ENCODE measurements at places on chromosomes 11 and 22.
A peak's percentile ranks its signal among the peaks of the same experiment; 100 is the strongest.

GRCh38 chr22:23142546-23143105, 836 bp upstream of the RSPH14 start:
- DNase-seq, result no peak

DNA sequence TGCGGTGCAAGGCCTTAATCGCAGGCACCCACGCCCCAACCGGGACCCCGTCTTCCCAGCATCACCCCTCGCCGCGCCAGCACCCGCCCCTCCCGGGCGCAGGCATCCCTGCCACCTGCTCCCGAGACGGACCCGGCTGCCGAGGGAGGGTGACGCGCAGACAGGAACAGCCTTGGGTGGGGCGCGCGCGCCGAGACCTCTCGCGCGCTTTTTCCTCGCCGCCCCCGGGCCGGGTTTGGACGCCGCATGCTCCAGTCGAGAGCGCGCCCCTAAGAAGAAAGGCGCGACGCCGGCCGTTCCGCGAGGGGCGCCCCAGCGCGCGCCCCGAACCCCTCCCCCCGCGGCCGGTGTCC, 504 bp downstream of the CFL1 start:
- DNase-seq, result no peak

DNA sequence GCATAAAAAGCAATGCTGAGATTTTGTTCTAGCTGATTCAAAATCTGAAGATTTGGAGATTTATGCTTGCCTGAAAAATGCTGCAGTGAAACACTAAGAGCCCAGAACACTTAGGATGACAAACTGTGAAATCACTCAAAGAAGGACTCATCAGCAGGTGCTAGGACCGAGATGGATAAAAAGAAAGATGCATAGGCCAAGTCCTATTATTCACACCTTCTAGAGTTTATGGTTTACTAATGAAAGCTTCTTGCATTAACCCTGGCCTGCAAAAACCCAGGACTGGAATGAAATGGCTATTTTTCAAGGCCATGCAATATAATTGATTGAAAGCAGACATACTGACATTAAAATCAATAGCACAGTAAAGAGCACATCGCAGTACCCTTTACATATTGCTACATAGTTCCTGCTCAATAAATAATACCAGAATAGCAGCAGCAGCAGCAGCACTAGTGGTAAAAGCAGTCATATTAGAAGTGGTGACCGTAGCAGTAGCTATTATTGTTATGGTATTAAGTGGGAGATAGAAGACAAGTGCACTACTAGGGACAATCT, 161.7 kb downstream of the RAB38 start:
- no peak for DNase-seq

DNA sequence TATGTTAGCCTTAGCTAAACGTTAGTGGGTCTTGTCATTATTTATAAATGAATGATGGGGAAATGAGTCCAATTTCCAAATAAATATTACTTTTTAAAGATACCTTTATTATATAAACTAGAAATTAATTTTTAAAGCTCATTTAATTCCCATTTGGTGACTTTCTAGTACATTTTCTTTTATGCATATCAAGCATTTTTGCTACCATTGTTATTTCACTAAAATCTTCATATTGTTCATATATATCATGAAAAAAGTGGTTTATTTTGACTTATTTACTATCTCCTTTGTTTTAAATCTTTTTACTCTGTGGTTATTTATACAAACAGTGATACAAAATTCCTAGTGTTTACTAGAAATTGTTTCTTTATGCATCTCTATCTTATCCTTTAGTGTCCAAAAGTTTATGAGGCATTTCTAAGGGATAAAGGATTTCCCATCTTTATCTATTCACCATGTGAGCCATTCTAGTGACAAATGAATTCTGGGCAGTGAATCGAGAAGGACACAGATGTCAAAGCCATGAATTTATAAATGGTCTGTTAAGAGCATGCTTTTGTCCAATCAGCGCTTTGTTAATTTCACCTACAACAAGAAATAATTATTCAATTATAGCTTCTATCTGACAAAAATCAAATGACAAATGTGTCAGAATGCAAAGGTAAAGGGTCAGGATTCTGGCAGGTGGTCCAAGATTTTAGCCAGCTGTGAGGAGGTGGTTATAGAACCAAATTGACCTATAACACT, 70.6 kb downstream of the PRMT3 start:
- DNase-seq, result no peak

GRCh38 chr11:70826541-70827335, 425.6 kb downstream of the SHANK2 start:
- no peak for DNase-seq

- no peak for DNase-seq
Observed at GRCh38 chr11:126501641-126502040, 146.2 kb downstream of the ST3GAL4 start.

DNA sequence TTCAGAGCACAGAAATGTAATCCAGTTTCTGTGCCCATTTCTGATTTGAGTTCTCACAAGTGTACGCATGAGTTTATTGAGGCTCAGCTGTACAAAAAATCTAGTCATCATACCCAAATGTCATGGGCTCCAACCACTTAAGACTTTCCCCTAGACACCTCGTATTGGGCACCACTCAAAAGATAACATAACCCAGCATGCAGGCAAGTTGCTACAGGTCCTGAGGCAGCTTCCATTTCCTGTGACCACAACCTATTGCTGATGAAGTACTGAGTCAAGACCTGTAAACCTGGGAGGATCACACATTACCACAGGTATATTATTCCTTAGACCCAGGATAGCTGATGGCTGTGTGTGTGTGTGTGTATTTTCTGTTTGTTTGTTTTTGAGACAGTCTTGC, 95.2 kb downstream of the MRTFA start:
- no peak for DNase-seq

GRCh38 chr11:66326261-66327111, 9.6 kb upstream of the CD248 start:
- no peak for DNase-seq

GRCh38 chr11:63896071-63896470, 20.9 kb downstream of the RCOR2 start:
- no peak for DNase-seq

DNA sequence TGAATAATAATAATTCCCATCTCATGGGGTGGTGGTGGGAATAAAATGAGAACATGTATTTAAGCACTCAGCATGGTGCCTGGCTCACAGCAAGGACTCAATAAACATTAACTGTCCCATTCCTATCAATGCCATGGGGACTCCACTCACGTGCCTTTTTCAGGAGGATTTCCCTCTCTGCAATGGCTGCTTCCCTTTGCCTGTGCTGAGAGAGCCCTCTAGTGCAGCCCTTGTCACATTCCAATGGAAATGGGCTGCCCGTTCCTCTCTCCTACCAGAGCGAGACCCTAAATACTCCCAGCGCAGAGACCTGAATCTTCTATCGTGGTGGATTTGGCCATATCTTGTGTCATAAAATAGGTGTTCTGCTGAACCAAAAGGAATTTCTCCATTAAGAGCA, 621.5 kb upstream of the B3GAT1 start:
- no peak for DNase-seq

DNA sequence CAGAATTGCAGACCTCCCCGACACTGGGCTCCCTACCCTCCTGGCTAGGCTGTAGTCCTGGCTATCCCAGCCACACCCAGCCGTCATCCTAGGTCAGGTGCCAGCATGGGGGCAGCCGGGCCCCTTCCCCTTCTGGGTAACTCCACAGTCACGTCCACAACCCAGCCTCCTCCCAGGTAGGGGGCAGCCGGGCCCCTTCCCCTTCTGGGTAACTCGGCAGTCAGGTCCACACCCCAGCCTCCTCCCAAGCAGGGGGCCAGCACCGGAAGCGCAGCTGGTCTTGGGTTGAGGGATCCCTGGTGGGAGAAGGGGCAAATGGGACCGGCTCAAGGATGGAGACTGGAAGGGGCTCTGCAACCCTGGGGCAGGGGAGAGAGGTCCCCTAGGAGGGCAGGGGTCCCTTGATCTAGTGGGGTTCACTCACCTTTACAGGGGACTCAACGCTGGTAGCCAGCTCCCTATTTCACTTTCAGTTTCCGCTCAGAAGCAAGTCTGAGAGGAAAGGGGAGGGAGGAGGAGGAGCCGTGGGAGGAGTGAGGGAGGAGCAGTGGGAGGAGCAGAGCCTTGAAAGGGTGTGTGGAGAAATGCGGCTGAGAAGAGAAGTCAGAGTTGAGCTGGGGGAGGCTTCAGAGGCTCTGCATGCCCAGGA, at the start of gene TRIM21:
TRIM21 (minus strand) TSS at position 494 of the 649 bp plus-strand sequence. CDS start 3,293 bp downstream, outside the sequence.
- peak; percentile 88 for DNase-seq

- DNase-seq, result no peak
Observed at GRCh38 chr22:37063431-37064420, 12.2 kb downstream of the KCTD17 start.

GRCh38 chr22:44753189-44754042, 1.0 kb downstream of the ARHGAP8 start:
- DNase-seq, result peak; percentile 17

DNA sequence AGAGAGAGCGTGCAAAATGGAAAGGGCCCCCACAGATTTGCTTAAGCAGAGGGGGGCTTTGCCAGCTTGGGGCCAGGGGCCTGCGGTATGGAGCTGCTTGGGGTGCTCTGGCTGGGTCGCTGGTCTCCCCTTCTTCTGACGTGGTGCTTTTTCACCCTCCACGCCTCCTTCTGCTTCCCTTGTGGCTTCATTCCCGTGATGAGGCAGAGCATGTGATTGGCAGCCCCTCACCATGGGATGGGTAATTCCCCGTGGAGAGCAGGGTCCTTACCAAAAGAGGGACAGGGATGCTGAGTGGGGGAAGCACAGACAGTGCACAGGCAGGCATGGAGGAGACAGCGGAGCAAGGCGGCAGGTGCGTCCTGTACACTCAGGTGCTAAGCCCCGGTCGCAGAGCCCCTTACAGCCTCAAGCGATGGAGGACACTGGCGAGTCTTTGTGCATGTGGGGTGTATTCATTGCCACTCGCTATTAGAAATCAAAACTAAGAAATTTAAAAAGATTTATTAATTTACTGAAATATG, 19.9 kb upstream of the GRAMD4 start:
- DNase-seq, result no peak

GRCh38 chr22:21951931-21952465, 650 bp downstream of the PPM1F start:
- DNase-seq, result no peak

GRCh38 chr22:22446517-22446916, 62.0 kb downstream of the ZNF280B start:
- no peak for DNase-seq

DNA sequence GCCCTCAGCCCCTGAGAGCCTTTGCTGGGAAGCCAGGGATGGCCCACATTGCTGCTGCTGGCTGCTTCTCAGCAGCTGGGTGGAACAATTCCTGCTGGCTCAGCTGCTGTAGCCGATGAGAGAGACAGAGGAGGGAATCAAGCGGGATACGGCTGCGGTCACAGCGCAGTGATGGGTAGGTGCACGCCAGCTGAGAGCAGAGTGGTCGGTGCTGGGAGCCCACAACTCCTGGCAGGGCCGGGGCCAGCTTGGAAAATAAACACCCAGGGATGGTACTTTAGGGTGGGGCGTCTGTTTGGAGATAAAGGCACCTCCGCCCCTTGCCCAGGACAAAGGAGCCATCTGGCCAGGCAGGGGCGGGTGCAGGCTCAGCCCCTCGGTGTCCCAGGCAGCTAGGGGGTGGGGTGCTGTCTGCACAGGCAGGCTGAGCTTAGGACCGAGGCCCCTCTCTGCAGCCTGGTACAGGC, 480.5 kb downstream of the MIAT start:
- no peak for DNase-seq

GRCh38 chr11:76653674-76654284, 16.8 kb downstream of the LRRC32 start:
- no peak for DNase-seq
